CD14-positive monocyte (primary cell): ENCODE measurements at places on chromosomes 2 and 18.

DNA sequence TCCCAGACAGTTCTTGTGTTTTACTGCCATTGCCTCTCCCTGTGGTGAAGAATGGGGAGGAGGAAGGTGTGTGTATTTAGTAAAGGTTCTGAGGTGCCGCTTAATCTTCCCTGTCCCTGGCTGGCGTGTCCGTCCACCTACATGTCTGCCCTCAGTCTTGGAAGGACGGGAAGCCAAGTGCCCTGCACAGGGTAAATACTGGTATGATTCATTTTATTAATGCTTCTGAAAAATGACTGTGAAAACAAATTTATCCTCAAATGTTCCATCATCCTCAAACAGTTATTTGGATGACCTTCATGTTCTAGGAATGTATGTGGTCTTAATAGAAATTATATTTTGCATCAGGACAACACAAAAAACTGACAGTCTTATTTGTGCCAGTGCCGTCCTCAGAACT lies 6.6 kb downstream of the EPAS1 start:
- DNase-seq = no peak

- no peak for DNase-seq
These were observed 247.5 kb downstream of the NBAS start for GRCh38 chr2:15313657-15314056.

DNA sequence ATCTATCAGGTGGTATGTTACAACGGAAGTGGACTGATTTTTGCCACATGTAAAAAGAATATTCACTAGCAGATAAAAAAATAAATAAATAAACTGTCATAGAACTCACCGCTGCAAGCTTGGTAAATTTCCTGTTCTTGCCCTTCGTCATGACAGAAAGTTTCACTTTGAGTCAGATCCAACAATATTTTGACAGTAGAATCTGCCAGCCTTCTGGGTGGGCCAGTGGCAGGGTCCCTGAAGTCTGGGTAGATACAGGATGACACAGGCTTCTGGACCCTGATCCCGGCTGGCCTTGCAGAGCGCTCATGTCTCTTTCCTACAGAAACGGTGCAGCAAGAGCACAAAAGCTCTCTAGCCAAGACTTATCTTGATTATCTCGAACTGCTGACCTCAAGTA lies 97.8 kb upstream of the PMAIP1 start:
- DNase-seq = no peak

GRCh38 chr2:95333888-95334338 lies 36.8 kb downstream of the KCNIP3 start:
- no peak for DNase-seq

GRCh38 chr2:190180313-190181122 lies 118.0 kb upstream of the MSTN start:
- no peak for DNase-seq

GRCh38 chr2:162382278-162382677 lies 38.3 kb downstream of the GCA start:
- no peak for DNase-seq

DNA sequence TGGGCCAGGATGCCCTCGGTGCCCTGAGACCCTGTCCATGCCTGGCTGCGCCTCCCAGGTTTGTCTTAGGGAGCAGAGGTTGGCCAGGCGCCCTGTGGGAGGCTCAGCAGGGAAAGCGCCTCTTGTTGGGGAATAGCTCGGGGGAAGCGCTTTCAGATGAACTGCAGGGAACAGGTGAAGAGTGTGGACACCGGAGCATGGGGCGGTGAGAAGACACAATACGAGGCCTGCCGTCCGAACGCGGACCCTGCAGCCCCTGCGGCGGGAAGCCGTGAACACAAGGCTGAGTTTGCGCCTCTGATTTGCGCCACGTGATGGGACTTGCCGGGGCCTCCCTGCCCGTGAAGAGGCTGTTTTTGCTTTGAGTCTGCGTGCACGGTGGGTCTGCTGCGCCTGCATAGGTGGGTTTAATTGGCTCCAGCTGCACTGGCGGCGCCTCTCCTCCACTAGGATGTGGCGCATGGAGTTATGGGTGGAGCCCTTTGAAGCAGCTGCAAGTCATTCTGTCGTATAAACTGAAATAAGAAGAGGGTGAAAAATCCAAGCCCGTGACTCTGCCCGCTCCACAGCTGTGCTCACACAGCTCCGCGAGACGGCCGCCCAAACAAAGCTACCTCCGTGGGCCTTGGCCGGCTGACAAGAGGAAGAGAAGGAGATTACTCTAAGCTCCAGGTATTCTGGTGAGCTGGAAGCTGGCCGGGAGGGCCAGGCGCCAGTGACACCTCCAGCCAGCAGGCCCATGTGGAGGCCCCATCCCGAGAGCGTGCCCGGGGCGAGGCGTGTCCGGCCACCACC lies 103.5 kb upstream of the CTDP1 start:
- no peak for DNase-seq

GRCh38 chr2:42913280-42913878 lies 121.0 kb upstream of the HAAO start:
- DNase-seq = peak; percentile 34

DNA sequence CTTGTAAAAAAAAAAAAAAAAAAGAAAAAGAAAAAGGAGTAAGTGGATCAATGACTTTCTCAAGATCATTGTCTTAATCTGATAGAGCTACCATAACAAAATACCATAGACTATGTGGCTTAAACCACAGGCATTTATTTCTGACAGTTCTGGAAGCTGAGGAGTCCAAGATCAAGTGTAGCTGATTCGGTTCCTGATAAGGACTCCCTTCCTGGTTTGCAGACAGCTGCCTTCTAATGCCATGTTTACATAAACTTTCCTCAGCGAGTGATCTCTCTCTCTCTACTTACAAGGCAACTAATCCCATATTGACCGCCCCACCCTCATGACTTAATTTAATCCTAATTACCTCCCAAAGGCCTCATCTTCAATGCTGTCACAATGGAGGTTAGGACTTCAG lies 36.5 kb upstream of the SIX2 start:
- no peak for DNase-seq

- no peak for DNase-seq
These were observed 32.7 kb downstream of the QPCT start for GRCh38 chr2:37377187-37377532.

GRCh38 chr2:235171550-235172031 lies 219.8 kb downstream of the SH3BP4 start:
- no peak for DNase-seq

- DNase-seq = peak; percentile 12
These were observed 4.2 kb upstream of the ESCO1 start for GRCh38 chr18:21604671-21605070.

GRCh38 chr2:229372207-229372606 lies 101.1 kb upstream of the PID1 start:
- no peak for DNase-seq

DNA sequence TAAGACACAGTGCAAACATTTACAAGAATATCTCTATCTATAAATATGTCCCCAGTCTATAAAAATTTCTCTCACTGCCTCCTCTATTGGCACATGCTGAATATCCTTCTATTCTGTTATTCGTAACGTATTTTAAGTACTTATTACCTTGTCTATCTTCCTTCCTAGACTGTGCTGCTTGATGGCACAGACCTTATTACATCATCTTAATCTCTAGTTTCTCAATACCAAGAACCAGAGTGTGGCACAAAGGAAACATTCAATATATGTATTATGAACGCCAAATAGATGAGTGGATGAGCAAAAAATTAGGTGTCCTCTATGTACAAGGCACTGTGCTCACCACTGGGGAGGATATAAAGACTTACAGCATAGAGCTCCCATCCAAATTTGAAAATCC lies 282.8 kb downstream of the NBAS start:
- DNase-seq = no peak

GRCh38 chr18:78980279-78980771 lies 707 bp downstream of the SALL3 start:
- no peak for DNase-seq

- peak; percentile 41 for DNase-seq
These were observed 868 bp downstream of the HSBP1L1 start for GRCh38 chr18:79965119-79965902.

- DNase-seq = no peak
These were observed 50.9 kb upstream of the SMAD2 start for GRCh38 chr18:47981320-47981719.

DNA sequence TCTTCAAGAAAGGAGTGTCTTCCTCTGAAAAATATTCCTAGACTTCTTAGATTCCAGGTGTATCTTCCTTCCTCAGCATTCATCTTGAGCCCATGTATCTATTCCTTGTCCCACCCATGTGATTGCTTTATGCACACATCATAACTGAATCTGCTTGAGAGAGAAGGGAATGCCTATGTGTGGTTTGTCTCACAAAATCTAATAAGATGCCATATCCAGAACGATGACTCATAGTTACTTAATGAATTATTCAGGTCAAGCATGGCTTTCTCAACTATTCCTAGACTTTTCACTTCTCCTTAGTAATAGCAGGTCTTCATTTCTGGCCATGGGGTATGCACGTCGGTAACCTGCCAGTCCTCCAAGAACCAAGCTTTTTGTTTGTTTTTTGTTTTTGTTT lies 121.8 kb downstream of the SETBP1 start:
- no peak for DNase-seq

GRCh38 chr2:38702413-38702812 lies 36.5 kb downstream of the GALM start:
- DNase-seq = no peak
